ENCODE measurements at places on chromosomes 12 and 14. TPM values are rescaled to one million over a fixed set of nuclear protein-coding genes. Genes with fewer than 3 reads are reported as not detected.

DNA sequence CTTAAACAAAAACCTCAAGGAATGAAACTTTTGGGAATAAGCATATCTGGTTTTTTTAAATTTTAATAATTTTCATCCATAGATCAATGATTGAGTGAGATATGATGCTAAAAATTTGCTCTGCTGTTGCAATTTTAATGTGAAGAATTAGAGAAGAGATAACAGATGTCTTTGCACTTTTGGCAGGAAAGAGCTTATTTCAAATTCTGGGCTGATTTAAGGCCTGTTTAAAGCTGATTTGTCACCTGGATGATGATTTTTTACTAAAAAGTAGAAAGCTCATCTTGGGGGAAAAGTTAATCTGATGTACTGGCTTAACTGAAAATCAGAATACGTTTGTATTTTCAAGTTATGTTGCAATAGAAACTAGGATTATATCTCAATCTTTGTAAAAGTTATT, 268.9 kb upstream of the NOVA1 start:
- DNase-seq: no peak

- no peak for DNase-seq
Measured at GRCh38 chr12:24227551-24227950, 278.1 kb upstream of the SOX5 start.

DNA sequence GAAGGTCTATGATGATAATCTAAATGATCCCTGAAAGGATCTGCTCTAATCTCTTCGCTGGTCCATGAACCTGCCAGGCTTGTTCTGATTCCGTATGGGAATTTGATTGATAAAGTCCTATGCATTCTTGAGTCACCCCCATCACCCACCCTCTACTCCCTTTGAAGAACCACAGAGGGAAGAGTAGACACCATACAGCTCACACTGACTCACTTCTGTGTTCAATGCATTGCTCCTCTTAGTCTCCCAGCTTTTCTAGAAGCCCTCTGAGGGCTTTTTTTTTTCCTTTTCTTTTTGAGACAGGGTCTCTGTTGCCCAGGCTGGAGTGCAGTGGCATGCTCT, 18.5 kb upstream of the GPRC5A start:
- no peak for DNase-seq

DNA sequence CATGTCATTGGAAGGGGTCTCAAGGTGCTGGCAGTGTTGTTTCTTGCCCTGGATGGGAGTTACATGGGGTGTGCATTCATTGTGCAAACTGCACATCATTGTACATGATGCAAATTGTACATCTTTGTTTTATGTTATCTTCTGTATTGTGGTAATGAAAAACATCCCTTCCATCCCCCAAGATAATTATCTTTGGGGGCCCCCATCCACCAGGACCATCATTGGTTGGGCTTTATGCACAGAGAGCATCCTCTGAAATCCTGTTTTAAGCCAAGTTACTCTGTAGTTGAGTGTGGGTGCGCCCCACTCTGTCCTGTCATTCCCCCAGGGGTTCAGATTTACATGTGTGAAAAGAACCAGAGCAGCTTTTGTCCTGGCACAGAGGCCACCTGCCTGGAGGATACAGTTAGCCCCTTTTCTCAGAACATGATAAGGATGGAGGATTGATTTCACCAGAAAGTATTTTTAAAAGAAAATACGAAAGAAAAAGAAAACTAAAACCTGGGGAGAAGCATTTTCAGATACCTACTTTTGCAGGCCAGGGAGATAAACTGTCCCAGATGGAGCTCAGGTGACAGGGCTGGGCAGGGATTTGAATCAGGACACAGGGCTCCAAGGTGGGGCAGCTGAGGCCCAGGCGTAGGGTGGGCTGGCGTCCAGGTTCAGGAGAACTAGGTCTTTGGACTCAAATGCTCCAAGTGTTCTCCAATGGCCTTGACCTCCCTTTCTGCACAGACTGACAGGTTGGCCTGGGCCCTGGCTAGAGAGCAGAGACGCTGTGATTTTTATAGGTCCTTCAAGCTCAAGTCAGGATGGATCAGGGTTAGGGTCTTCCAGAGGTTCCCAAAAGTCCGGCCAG, 17.2 kb downstream of the WSCD2 start:
- DNase-seq: no peak

DNA sequence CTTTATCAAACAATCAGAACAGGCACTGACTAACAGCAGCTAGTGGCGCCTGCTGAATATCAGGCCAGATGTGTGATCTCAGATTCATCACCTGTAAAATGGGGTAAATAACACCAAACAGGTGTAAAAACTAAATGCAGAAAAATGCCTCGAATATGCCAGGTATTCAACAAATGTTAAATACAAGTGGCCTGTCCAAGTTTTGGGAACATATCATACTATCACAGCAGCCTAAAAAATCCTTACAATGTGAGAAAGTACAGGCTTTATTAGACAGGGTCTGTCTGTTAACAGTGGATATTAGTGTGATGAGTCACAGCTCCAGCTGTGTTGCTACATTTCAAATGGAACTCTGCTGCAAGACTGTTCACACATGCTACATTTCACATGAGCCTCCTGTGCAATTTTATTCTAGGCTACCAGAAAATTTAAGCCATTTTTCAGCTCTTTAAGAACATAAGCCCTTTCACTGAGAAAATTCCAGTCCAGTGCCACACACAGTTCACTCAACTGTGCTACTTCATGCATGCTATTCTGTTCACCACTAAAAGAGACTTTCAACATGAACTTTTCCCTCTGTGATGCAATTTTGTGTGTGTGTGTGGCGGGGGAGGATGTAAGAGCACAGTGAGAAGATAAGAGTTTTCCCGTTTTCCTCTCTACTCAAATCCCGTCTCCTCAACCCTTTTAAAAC, 56.7 kb downstream of the MSRB3 start:
- no peak for DNase-seq

GRCh38 chr14:75395862-75396261, 32.0 kb upstream of the JDP2 start:
- DNase-seq: no peak

DNA sequence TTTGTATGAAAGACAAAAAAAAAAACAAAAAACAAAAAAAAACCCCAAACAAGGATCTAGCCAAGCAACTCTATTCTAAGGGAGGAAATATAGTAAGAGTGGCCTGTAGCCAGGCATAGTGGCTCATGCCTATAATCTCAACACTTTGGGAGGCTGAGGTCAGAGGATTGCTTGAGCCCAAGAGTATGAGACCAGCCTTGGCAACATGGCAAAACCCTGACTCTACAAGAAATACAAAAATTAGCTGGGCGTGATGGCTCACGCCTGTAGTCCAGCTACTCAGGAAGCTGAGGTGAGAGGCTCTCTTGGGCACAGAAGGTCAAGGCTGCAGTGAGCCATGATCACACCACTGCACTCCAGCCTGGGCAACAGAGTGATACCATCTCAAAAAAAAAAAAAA, 47.9 kb downstream of the TMEM117 start:
- no peak for DNase-seq

DNA sequence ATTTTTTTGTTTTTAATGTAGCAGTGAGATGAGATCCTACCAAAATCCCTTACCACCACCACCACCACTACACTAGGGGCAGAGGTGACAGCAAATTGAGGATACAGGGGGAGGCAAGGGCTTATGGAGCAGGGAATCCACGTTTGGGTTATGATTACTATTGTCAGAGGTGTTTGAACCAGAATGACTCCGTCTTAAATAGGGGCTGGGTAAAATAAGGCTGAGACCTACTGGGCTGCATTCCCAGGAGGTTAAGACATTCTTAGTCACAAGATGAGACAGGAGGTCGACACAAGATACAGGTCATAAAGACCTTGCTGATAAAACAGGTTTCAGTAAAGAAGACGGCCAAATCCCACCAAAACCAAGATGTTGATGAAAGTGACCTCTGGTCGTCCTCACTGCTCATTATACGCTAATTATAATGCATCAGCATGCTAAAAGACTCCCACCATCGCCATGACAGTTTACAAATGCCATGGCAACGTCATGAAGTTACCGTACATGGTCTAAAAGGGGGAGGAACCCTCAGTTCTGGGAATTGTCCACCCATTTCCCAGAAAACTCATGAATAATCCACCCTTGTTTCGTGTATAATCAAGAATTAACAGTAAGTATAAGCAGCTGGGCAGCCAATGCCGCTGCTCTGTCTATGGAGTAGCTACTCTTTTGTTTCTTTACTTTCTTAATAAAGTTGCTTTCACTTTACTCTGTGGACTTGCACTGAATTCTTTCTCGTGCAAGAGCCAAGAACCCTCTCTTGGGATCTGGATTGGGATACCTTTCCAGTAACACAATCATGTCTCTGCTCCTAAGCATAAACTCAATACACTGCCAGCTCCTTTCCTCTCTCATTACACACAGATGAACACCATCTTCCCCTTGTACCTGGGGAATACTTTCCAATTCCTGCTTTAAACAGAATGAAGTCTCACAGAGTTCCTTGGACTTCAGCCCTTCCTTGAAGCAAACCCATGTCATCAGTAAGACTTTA, 16.7 kb upstream of the CRY1 start:
- no peak for DNase-seq

- DNase-seq: no peak
Measured at GRCh38 chr12:77060136-77060882, 5.1 kb downstream of the E2F7 start.

DNA sequence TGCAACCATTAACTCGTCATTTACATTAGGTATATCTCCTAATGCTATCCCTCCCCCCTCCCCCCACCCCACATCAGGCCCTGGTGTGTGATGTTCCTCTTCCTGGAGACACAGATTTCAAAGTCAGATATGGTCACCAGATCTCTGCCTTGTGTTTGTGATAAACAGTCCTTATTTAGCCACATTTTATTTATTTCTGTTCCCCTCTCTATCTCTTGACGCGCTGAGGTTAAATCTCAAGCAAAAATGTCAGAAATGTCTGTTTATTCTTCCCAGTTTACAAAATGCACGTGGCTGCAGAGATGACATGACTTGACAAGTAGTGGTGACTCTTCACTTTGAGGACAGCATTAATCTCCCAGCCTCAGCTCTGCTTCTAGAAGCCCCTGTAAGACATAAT, 11.5 kb upstream of the RASSF3 start:
- no peak for DNase-seq

DNA sequence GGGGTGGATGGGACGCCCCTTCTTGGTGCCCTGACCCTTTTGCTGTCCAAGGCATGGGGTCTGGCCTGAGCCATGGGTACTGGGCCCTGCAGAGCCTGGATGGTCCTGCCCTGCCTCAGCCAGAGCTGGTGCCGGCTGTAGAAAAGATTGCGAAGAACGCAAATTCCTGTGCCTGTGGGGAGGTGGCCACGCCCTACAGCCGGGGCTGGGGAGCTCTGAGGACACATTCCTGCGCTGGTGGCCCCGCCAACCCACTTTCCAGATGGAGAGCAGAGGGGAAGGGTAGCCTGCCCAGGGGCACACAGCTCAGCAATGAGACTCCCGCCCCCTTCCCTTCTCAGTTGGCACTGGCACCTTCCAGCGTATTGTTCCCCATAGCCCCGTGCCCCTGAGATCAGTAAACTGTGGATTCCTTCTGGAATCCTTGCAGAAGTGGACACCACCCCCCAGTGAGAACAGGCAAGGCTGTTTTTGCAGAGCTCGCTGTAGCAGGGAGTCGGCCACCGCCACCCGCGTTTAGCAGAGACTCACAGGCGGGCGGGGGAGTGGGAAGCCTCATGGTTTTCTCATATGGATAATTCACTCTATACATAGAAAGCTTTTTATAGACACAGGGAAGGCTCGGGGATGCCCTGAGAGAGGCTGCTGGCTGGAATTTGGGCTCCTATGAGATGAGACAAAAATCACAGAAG, 8.6 kb downstream of the INF2 start:
- no peak for DNase-seq

DNA sequence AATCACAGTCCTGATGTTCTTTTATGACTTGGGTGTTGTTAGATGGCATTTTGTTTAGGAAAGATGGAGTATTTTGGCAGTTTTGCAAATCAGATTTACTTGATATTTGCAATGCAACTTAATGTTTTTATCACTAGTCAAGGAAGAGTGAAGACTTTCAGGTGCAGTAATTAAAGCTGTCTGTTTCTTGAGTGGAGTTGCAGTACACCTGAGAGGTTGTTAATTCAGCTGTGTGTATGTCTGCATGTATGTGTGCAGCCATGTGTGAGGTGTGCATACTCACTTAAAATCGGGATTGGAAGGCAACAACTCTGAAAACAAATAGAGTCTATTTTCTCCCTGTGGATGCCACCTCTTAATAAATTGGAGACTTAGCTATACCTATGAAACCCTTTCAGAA, 94.5 kb downstream of the RMST start:
- no peak for DNase-seq

GRCh38 chr14:68788996-68789820, 3.7 kb downstream of the ZFP36L1 start:
- DNase-seq: no peak

DNA sequence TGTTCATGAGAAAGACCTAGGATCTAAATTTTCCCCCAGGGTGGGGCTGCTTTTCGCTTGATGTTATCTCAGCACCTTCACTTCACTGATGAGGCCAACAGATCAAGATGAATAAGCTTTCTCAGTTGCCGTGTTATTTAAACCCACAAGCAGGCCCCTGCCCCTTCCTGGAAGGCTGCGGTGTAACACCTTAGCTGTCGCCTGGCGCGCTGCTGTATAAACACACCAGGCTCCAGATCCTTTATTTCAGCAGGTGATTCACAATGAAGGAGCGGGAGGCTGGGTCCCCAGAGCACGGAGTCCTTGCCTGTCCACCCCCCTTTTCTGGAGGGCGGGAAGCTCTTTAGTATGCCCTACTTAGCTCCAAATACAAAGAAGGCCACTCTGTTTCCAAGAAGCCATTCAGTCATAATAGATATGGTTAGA, 515.4 kb downstream of the FUT8 start:
- no peak for DNase-seq

DNA sequence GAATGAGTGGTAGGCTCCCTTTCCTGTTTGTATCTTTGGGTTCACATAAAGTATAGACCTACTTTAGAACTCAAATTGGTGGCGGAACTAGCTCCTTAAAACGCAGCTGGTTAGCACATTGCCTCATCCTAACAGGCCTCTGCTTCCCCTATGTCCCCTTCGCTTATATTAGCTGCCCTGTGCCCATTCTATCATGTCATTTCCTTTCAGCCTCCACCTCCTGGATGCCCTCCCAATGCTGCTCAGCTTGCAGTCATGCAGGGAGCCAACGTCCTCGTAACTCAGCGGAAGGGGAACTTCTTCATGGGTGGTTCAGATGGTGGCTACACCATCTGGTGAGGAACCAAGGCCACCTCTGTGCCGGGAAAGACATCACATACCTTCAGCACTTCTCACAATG, 3.5 kb downstream of the DAZAP2 start:
- no peak for DNase-seq

Gene AVPR1A
- 0.10 TPM for total RNA-seq

Gene CMA1
- total RNA-seq: not detected

Gene C12orf54
- not detected for total RNA-seq

Gene KLHDC1
- 1.3 TPM for total RNA-seq

Gene LRP1-AS
- total RNA-seq: not detected

Gene FBRSL1
- 104 TPM for total RNA-seq

Gene HOXC11
- 17.0 TPM for total RNA-seq

Gene KCNK10
- 0.28 TPM for total RNA-seq

Gene VWF
- 0.31 TPM for total RNA-seq
